HCT116 (cell line): ENCODE measurements at places on chromosomes 2 and 18. TPM values are rescaled to one million over a fixed set of nuclear protein-coding genes. Genes with fewer than 3 reads are reported as not detected.
A peak's percentile ranks its signal among the peaks of the same experiment; 100 is the strongest.

GRCh38 chr2:237016121-237016915 lies 69.4 kb upstream of the COPS8 start:
- no peak for DNase-seq

MAPK4 gene
- 0.89 TPM for total RNA-seq

SLC9A4 gene
- 0.07 TPM for total RNA-seq

GRCh38 chr18:10230072-10230471 lies 224.4 kb upstream of the APCDD1 start:
- peak; percentile 44 for DNase-seq

DLGAP1 gene
- 0.39 TPM for total RNA-seq

DNA sequence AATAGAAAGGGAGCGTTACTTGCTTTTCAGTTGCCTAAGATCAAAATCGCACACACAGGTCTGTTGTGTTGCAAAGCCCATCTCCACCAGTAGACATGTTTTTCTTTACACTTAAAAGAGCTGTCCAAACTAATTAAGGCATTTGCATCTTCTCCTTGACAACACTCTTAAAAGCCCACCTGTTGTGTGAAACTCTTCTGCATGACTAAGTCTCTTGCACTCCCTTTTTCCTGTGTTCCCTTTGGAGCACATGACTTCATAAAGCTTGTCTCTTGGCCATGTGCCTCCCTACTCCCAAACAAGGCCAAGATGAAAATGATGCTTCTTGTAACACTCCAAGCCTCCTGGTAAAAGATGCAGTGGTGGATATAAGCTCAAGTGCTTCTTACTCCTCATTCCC lies 26.1 kb downstream of the PID1 start:
- no peak for DNase-seq

POTEC gene
- not detected for total RNA-seq

- no peak for DNase-seq
Observed at GRCh38 chr2:213733893-213734292, 449.6 kb downstream of the SPAG16 start.

CDK15 gene
- total RNA-seq, result not detected

DNA sequence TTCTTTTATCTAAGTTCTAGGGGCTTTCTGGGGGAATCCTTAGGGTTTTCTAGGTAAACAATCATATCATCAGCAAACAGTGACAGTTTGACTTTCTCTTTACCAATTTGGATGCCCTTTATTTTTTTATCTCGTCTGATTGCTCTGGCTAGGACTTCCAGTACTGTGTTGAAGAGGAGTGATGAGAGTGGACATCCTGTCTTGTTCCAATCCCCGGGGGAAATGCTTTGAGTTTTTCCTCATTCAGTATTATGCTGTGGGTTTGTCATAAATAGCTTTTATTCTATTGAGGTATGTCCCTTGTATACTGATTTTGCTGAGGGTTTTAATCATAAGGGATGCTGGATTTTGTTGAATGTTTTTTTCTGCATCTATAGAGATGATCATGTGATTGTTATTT lies 549.5 kb downstream of the EPHA4 start:
- DNase-seq, result no peak

DNA sequence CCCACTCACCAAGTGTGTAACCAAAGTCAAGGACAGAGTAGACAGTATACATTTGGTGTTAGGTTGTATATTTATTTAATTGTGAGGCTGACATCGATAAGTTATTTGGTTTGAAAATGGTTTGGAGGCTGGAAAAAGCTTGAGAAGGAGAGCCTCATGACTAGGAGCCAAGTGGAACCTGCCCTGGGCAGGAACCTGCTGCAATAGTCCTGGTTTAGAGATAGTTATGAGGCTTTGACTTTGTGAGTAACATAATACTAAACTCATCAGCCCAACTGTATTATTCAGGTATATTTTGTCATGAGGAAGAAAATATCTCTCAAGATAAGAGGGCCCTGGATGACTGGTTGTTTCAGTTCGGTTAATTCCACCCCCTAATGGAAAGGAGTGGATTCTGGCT lies 234.3 kb upstream of the CYRIA start:
- DNase-seq, result no peak

REG3A gene
- total RNA-seq, result not detected

- peak; percentile 21 for DNase-seq
Observed at GRCh38 chr2:160918906-160919503, 241.2 kb upstream of the TANK start.

GRCh38 chr2:160963957-160964356 lies 196.3 kb upstream of the TANK start:
- no peak for DNase-seq

ANKRD23 gene
- 1.4 TPM for total RNA-seq

GRCh38 chr2:54371460-54372065 lies 84.6 kb upstream of the SPTBN1 start:
- DNase-seq, result no peak

GRCh38 chr2:128779301-128780095 lies 460.8 kb upstream of the HS6ST1 start:
- DNase-seq, result no peak

- no peak for DNase-seq
Observed at GRCh38 chr2:234454433-234454832, 42.4 kb downstream of the ARL4C start.

DNA sequence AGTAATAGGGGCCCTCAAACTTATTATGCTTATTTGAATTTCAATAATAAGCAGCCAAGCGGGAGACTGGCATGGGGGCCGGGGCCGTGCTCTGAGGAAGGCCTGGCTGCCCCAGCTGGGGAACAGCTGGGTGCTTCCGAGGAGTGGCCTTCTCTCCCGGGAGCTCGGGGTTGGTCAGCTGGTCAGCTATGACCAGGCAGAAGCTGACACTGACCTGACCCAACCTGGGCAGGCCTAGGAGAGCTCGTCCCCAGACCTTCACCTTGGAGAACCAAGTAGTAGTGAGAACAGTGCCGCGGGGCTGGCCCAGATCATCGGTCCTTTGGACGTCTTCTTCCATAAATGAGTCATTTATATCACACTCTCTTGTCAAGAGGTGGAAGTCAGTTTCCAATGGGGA lies 36.1 kb downstream of the RRM2 start:
- DNase-seq, result no peak

- no peak for DNase-seq
Observed at GRCh38 chr18:10274301-10274700, 180.1 kb upstream of the APCDD1 start.

DNA sequence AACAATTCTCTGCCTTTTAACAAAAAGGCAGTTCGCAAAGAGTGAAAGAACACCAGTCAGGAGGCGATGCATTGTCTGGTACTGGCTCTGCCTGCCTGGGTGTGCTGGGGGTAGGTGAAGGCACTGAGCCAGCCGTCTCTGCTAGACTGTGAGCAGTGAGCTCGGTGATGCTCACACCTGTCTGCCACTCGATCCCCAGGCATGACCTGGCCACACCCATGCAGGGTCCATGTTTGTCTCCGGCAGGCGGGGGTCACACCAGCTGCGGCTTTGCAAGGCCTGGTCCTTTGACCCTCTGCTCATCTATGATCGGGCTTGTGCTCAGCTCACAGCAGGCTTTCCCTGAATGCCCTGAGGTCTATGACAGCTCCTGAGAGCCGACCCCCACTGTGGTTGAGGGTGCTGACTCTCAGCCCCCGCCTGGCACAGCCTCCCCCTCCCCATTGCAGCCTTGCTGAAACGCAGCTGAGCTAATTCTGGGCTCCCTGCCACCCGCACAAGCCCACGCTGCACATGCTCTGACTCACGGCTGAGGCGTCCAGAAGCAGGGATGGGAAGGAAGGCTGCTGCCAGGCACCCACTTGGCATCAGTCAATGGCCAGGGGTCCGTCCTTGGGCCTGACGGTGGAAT lies 23.7 kb downstream of the CRACDL start:
- DNase-seq, result peak; percentile 29

- DNase-seq, result no peak
Observed at GRCh38 chr2:65931056-65931455, 498.7 kb upstream of the SPRED2 start.

CRYBA2 gene
- total RNA-seq, result not detected

MYOM1 gene
- total RNA-seq, result 0.52 TPM

- DNase-seq, result no peak
Observed at GRCh38 chr2:20563833-20564232, 87.1 kb downstream of the HS1BP3 start.
